ENCODE measurements at places on chromosomes 16 and 17.

- no peak for DNase-seq
Observed at GRCh38 chr17:38434178-38434665, 6.0 kb downstream of the ARHGAP23 start.

DNA sequence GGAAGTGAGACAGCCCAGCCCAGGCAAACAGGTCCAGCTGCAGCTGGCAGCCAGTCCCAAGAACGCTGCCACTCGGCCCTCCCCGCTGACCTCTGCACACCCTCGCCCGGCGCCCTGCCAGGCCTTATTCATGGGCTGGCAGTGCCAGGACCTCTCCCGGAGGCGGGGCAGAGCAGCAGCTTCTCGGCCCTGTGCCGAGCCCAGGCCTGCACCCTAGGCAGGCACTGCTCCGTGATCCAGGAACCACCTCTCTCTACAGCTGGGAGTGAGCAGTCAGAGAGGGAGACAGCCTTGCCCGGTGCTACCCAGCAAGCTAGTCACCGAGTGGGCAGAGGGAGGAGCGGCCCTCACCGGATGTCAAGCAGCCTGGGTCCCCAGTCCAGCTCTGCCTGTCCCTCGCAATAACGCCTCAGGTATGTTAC lies 79.9 kb upstream of the CBX4 start:
- no peak for DNase-seq

- DNase-seq = no peak
Observed at GRCh38 chr16:3754081-3754703, 36.9 kb upstream of the TRAP1 start.

DNA sequence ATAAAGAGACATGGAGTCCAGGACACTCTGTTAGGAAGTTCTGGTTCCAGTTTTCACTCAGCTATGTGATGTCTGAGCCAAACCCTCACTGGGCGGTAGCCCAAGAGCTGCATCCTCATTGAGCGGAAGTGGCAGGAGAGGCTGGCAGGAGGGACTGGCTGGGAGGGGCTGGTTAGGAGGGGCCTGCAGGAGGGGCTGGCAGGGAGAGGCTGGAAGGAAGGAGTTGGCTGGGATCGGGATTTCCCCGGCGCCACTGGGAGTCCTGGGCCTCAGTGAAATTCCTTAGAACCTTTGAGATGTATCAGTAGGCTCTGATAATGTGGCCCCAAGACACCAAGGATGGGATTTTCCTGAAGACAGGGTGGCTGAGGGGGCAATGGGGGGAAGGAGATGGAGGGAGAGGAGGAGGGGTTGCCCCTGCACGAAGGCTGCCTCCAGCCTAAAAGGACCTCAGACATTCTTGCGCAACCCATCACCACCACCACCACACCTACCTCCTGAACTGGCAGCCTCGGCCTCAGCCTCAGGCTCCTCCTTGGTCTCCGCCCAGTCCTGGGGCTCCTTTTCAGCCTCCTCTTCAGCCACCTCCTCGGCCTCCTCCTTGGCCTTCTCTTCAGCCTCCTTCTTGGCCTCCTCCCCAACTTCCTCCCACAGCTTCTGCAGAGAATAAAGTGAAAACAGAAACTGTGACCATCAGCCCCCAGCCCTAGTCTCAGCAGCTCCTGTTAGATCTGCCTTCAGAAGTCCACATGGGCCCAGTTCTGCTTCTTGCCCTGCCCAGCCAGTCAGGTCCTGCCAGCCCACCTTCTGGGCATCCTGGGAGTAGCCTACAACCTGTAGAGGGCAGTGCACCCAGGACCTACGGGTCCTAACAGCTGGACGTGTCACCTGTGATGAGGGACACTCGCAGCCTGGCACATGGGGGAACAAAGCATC lies 31.7 kb downstream of the CNGB1 start:
- no peak for DNase-seq

- no peak for DNase-seq
Observed at GRCh38 chr16:11263737-11264136, 5.4 kb downstream of the TNP2 start.

DNA sequence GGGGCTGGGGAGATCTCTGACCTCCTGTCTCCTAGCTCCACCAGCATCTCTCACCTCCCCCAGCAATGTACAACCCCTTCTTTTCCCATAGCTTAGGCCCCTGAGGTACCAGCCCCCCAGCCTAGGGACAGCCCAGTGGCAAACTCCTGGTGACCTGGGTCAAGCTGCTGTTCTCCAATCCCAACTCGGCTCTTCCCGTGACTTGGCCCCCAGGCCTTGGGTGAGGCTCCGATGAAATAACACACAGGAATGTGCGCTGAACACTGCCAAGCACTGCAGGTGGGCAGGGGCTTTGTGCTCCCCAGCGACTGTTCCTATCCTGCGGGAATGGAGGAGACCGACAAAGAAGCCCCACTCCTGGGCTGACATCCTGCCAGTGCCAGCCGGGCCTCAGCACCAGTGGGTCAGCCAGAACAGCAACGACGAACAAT lies 63.7 kb upstream of the AMZ2 start:
- no peak for DNase-seq

DNA sequence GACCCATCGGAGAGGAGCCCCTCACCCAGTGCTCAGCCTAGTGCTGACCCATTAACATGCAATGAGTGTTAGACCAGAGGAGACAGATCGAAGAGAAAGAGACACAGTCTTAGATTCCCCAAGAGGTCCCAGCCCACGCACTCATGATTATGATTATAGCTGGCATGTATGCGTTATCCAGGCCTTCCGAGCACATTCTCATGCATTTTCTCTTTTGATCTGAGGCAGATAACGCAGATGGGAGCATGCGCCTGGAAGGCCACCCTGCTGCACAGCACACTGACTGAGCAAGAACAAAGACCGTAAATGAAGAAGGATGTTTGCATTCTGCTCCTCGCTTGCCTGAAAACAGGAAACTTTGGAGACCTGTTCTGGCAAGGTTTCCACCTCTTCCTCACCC lies 232.7 kb downstream of the SOX9 start:
- no peak for DNase-seq

DNA sequence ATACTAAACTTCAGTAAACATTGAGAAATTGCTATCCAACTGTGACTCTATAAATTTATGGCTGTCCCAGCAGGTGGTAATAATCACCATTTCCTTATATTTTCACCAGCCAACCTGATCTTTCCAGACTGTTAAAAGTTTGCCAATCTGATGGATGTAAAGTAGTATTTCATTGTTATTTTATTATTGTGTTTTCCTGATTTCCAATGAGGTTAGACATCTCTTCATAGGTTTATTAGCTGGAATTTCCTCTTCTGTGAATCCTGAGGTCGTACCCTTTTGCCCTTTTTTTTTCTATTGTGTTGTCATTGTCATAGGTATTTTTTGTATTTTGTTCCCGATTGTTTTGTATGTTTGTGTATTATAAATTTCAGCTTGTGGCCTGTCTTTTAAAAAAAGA lies 31.7 kb downstream of the BMERB1 start:
- DNase-seq = no peak

GRCh38 chr16:2467528-2468232 lies 3.4 kb upstream of the NTN3 start:
- DNase-seq = no peak

DNA sequence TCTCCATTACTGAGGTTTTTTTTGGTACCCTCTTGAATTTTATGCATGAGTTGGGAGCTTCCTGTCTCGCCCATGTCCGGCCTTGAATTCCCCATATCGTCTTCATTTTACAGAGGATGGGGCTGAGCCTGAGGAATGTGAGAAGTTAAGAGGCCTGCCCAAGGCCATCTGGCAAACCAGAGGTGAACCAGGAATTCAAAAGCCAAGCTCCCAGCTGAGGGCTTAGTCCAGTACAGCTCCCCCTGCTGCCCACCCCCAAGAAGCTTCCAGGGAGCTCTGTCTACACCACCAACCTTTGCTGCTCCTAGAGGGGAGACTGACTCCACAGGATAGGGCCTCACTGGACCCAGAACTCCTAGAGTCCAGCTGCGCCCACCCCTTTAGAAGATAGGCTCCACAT lies 20.7 kb upstream of the C16orf78 start:
- DNase-seq = no peak

- DNase-seq = no peak
Observed at GRCh38 chr17:32907583-32907982, 20.4 kb upstream of the TMEM98 start.

DNA sequence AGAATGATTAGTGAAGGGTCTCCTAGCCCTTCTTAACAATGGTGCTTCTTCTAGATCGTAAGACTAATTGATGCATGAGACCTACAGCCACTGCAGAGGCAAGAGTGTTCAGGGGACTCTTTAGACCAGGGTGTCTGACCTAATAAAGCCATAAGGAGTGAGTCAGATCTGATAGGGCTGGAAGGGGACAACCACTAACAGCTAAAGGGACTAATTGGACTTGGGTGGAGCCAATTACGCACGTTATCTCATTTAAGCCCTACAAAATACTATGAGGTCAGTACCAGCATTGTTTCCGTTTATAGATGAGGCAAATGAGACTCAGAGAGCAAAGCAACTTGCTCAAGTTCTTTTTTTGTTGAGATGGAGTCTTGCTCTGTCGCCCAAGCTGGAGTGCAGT lies 14.5 kb upstream of the RNF222 start:
- DNase-seq = no peak

- DNase-seq = no peak
Observed at GRCh38 chr16:23134274-23134673, 15.0 kb downstream of the USP31 start.

GRCh38 chr17:65774787-65775186 lies 213.3 kb upstream of the AXIN2 start:
- no peak for DNase-seq

- no peak for DNase-seq
Observed at GRCh38 chr16:49273771-49274170, 7.9 kb downstream of the CBLN1 start.

DNA sequence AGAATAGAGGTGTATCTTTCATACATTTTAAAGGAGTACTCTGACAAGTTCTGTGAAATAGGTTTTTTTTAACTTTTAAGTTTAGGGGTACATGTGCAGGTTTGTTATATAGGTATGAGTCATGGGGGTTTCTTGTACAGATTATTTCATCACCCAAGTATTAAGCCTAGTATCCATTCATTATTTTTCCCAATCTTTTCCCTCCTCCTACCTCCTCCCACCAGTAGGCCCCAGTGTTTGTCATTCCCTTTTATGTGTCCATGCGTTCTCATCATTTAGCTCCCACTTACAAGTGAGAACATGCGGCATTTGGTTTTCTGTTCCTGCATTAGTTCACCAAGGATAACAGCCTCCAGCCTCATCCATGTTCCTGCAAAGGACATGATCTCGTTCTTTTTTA lies 175.5 kb downstream of the CYB561 start:
- no peak for DNase-seq

DNA sequence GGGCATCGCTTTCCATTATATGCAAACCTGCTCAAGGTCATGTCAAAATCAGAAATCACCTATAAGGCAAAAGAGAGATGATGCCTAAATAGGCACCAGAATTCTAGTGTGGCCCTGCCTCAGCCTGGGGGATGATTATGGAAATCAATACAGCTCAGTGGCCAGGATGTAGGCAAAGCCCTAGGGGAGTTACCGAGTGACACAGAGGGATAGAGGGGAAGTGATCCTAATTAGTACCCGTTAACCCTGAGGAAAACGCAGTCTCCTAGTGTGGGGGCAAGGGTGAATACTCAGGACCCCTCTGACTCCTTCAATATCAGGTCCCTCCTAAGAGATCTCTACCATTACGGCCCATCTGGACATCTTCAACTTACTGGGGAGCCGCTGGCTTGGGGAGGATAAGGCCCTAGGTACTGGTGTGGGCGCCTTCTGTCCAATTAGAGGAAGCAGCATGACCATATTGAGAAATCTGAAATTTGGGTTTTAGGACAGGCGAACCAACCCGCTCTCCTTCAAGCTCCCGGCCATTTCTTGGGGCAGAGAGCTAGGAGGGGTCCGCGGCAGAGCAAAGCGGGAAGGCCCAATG lies 725 bp downstream of the NT5C3B start:
- DNase-seq = no peak

GRCh38 chr17:29116804-29117753 lies 63.1 kb downstream of the MYO18A start:
- DNase-seq = no peak

GRCh38 chr17:67026341-67026740 lies 18.0 kb upstream of the CACNG1 start:
- DNase-seq = no peak

- DNase-seq = no peak
Observed at GRCh38 chr16:57690782-57691471, 3.7 kb upstream of the DRC7 start.

DNA sequence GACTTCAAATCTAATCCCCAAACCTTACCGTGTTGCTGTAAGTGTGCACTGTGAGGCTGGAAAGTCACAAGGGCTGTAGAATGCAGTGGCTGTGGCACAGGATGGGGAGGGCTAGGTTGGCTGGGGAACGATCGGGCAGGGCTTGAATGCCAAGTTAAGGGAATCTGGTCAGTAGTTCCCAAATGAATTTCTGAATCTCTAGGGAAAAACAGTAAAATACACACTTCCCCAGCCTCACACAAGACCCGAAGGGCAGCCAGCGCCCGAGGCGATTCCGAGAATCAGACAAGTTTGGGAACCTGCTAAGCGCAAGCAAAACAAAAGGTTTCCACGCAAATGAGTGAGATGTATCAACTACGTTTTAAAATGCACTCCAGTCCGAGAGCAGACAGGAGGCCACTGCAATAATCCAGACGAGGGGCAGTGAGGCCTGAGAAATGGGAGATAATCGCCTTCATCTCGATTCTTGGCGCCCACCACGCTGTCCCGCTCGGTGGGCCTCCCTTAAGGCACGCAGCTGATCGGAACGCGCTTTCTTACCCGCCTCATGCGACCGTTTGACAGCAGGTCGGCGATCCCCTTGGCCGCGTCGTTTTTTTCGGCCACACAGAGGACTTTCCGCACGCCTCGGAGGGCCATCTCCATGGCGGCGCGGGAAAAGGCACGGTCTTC lies 599 bp downstream of the TOP3A start:
- no peak for DNase-seq

GRCh38 chr16:31242206-31242605 lies 17.6 kb upstream of the ITGAM start:
- no peak for DNase-seq

DNA sequence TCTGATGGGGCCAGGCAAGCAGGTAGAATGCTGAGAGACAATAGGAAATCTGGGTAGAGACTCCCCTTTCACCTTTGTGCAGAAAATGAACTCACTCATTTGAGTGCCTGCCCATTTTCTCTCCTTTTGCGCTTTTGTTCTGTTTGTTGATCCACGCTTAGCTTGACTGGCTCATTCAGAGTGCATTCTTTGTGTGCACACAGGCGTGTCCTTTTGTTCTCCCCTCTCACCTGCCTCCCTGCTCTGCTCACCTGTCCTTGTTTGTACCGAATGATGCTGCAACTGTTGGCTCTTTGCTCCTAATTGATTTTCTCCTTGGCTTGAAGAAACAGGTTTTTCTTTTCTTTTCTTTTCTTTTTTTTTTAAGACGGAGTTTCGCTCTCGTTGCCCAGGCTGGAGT lies 15.8 kb downstream of the PGS1 start:
- no peak for DNase-seq

- no peak for DNase-seq
Observed at GRCh38 chr16:887846-888245, 82.9 kb downstream of the LMF1 start.

DNA sequence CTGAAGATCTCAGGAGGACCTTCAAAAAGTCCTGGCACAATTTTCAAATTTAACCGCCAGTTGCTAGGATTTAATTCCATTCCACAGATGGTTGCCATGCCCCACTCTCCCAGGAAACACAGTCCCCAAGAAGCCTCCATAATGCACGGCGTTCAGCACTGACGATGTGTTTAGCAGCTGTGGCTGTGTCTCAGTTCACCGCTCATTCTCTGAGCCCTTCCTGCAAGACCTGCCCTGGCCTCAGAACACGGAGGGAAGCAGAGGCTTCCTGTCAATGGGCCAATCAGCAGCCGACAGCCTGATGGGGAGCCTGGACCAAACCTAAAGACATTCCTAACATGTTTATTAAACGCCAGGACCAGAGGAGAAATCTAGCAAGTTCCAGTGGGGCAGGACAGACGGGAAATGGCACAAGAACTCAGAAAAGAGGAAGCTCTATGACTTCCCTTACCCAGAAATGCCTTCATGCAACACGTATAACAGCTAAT lies 4.9 kb downstream of the MYLK3 start:
- no peak for DNase-seq
